Liver (tissue), 10 donors: ENCODE measurements at places on chromosomes 3 and 15. TPM values are rescaled to one million over a fixed set of nuclear protein-coding genes. Genes with fewer than 3 reads are reported as not detected.

DNA sequence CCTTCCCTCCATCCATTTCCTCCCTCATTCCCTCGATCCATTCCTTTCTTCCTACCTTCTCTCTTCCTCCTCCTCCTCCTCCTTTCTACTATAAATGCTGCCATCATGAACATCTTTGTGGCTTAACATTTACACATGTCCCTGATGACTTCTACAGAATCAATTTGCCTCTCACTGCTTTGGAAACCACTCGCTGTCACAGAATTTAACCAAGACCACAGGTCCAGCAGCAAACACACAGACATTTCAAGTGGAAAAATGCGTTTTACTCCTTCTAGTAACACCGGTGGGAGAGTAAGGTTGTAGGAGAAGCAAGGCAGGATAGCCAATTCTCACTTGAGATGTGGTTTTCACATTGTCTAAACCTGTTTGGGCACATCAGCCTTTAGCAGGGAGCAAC is 101.4 kb upstream of the LRIG1 start:
- DNase-seq: no peak

GRCh38 chr3:126317029-126317996 is 39.9 kb downstream of the KLF15 start:
- DNase-seq: no peak

DNA sequence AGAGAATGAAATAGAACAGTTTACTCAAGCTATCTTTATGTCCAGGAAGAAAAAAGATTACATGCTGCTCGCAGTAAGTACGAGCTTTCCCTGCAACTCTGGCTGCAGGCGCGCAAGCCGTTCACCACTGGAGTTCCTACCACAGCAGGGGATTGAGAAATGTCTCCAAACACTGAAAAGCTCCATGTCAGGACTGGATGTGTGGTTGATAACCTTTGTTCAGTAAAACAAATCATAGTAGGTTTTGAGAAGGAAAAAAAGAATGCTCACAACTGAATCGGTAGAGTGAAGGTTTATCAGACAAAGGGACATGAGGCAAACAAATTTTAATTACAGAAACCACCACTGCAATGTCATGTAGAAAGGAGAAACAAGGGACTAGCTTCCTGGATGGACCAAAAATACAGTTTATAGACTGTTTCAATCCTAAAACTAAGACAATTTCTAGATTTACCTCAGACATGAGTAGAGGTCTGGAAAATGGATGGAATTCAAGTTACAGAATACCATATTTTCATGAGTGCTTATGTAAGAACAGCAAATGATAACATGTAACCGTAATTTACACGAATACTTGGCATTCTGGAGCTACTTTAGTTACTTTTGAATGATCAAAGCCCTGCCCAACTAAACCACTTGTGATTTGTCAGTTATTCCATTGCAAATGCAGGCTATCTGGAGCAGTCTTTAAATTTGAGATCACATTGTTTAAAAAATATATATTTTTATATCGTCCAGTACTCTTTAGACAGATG is 471.1 kb downstream of the SHQ1 start:
- DNase-seq: no peak

GRCh38 chr15:58742819-58743502 is 6.5 kb downstream of the ADAM10 start:
- DNase-seq: no peak

- DNase-seq: no peak
These were observed 175.7 kb upstream of the ADAMTS9 start for GRCh38 chr3:64863226-64864212.

GRCh38 chr3:47295322-47295721 is 12.6 kb downstream of the KLHL18 start:
- DNase-seq: no peak

- no peak for DNase-seq
These were observed 64.4 kb downstream of the DNAJB8 start for GRCh38 chr3:128402319-128402718.

DNA sequence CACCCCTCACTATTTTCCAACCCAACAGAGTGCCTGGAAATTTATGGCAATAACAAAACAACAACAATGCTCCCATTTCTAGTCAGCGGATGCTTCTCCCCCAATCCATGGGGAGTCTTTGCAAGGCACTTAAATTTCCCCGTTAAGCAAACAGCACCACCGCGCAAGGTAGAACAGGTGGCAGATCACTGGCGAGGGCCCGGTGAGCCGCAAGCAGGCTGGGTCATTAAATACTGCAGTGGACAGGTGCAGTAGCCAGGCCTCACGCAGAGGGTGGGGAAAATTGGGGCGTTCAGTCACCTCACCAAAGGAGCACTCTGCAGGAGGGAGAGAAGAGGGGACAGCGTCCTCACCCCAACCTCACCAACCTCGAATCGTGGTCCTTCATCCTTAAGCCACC is 147.5 kb downstream of the NTRK3 start:
- DNase-seq: no peak

GRCh38 chr15:57079931-57080620 is 161.6 kb downstream of the TCF12 start:
- DNase-seq: no peak

The SLC22A13 gene
- 0.42 TPM for total RNA-seq

The GOLGA6L9 gene
- total RNA-seq: 0.89 TPM

The PAQR5 gene
- 1.1 TPM for total RNA-seq

The ISL2 gene
- total RNA-seq: not detected

The RTP3 gene
- 35.1 TPM for total RNA-seq

The SLMAP gene
- 27.3 TPM for total RNA-seq

The ACTR8 gene
- total RNA-seq: 16.7 TPM
